ENCODE measurements at places on chromosomes 5 and 9. TPM values are rescaled to one million over a fixed set of nuclear protein-coding genes. Genes with fewer than 3 reads are reported as not detected.

The DNAI1 gene
- total RNA-seq = not detected

- no peak for DNase-seq
These were observed 65.9 kb upstream of the CPLX2 start for GRCh38 chr5:175805256-175806011.

DNA sequence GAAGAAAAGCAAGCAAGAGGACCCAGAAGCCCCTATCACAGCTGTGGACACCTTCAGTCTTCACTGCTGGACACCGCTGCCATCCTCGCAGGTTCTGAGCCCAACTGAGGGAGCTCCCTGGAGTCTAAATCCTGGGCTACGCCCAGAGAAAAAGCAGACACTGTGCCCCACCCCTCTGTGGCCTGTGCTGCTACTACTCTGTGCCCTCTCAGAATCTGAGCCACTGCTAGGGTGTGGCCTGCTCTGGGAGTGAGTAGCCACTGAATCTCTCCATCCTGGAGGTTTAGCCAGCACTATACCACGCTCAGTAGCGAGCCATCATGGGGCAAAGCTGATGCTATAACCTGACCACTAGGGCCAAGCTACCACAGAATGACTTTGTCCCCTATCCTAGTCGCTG lies 338.2 kb downstream of the NPR3 start:
- no peak for DNase-seq

The GARIN3 gene
- total RNA-seq = 0.30 TPM

- DNase-seq = no peak
These were observed 225.7 kb downstream of the MAST4 start for GRCh38 chr5:66821688-66822429.

DNA sequence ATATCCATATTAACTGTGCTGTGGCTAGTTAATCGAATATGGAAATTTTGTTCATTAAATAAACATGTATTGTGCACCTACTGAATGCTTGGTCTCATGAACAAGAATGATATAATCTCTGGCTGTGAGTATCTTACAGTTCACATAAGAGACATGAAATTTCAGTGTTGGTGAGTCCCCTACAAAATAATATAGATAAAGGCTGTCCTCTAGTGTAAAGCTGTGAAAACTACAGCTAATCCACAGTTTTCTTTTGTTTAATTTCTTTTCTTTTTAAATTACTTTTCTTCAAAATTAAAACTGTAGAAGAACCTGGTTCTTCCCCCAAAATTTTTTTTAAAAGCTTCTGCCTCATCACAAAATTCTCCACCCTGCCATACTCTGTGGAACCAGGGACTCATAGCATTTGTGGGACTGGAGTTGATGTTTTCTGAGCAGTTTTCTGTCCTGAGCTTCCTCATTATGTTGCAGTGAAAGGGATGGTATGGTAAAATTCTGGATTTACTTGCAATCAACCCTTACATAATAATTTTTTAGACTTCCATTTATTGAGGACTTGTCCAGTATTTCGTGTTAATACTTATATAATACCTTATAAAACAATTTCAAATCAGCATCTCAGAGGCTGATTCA lies 135.0 kb downstream of the STK32A start:
- no peak for DNase-seq

Data from activated T-helper 2 cell treated with anti-CD3 and anti-CD28 coated beads, Interferon-gamma antibody, Interleukin-2, Interleukin-4, amounts not matched to agents 10 μg/mL and 5 μg/mL and 100 μg/mL, durations not matched to agents 14 hours and 24 hours and 36 hours (primary cell).